ENCODE measurements at places on chromosomes 4 and X. TPM values are rescaled to one million over a fixed set of nuclear protein-coding genes. Genes with fewer than 3 reads are reported as not detected.

RNF212 gene
- total RNA-seq: 1.4 TPM

GRCh38 chrX:74550295-74550802, 64.1 kb downstream of the RLIM start:
- DNase-seq: peak; percentile 92

RASSF6 gene
- not detected for total RNA-seq

DNA sequence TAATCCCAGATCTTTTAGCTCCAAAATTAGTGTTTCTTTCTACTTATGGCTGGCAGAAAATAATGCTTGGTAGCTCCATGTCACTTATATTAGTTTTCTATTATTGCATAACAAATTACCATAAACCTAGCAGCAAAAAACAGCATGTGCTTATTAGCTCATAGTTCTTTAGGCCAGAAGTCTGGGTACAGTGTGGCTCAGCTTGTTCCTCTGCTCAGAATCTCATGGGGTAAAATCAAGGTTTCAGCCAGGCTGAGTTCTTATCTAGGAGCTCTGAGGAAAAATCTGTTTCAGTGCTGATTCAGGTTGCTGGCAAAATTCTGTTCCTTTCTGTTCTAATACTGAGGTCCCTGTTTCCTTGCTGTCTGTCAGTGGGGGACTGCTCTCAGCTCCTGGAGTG, 101.1 kb downstream of the CT47B1 start:
- DNase-seq: no peak

DNA sequence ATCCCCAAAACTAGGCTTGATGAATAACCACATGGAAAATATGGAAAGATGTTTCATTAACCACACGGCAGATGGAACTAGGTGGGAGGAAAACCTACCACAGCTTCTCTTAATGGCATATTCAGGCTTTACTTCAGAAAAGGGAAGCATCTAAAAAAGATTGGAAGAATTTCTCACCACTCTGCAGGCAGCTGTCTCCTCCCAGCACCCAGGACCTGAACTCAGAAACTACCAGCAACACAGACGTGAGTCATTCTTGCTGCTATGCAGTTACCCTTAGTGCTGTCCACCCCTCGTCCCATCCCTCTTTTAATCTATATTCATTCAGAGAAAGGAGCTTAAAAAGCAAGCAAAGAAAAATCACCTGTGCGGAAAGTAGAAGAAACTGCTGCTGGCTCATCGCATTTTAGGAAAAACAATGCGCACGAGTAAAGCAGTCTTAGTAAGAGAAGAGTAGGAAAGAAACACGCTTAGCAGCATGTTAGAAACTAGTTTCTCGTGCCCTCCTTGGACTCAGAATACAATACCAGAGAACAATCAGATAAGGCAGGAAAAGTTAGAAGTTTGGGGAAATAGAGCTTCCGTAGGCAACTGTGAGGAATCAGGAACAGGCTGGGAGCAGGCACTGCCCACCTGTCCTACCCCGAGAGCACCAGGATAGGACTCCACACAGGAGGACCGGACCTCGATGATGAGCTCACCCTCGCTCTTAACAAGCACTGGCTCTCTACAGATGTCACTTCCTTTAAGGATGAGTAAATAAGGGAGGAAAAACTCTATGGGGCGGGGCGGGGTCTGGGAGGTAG, 48.1 kb upstream of the ENPP6 start:
- DNase-seq: no peak

GRCh38 chr4:64539234-64539849, 130.1 kb upstream of the TECRL start:
- DNase-seq: no peak

STARD8 gene
- total RNA-seq: 6.5 TPM

DNA sequence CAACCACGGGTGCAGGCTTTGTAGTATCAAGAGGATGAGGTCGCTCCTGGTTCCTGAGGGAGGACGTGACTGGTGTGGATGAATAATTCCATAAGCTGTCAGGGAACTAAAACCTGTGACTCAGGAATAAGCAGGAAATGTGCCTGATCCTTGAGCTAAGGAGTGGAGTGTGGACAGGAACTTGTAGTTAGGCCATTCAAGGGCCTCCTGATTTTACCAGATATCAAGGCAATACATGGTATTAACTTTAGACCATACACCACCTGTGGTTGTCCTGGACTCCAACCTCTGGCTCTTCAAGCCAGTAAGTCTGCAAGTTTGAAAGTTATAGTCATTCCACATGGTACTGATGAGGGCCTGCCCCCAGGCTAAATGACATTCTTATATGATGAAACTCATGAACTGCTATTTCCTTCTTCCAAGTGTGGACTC, 12.1 kb upstream of the ING2 start:
- no peak for DNase-seq

- DNase-seq: no peak
Observed at GRCh38 chrX:102978594-102978993, 41.5 kb downstream of the RAB40AL start.

- no peak for DNase-seq
Observed at GRCh38 chrX:45497290-45497689, 296.6 kb upstream of the DIPK2B start.

- DNase-seq: peak; percentile 41
Observed at GRCh38 chr4:8332038-8332857, 62.7 kb downstream of the HTRA3 start.

ATP1B4 gene
- total RNA-seq: 16.9 TPM

- no peak for DNase-seq
Observed at GRCh38 chr4:67765928-67766327, 11.7 kb upstream of the GNRHR start.

XAGE2 gene
- not detected for total RNA-seq
